T-helper 2 cell treated with Interferon-gamma antibody and Interleukin-4, amounts not matched to agents 100 ng/mL and 5 ng/mL, for 36 hours (primary cell): ENCODE measurements at places on chromosomes 6 and 20. TPM values are rescaled to one million over a fixed set of nuclear protein-coding genes. Genes with fewer than 3 reads are reported as not detected.

Gene LZTS3
- 0.34 and 0.45 TPM in 2 replicates for total RNA-seq

Gene TFAP2B
- total RNA-seq = not detected in 2 replicates

Gene C20orf202
- 0.11 TPM in 1 of 2 replicates, not detected in the other for total RNA-seq

Gene ZSCAN23
- total RNA-seq = 0.43 and 0.86 TPM in 2 replicates

Gene BTNL2
- not detected in 2 replicates for total RNA-seq

Gene PCSK2
- not detected in 2 replicates for total RNA-seq

Gene ABT1
- 26.6 and 27.2 TPM in 2 replicates for total RNA-seq

Gene TRIM15
- 0.25 TPM in 1 of 2 replicates, not detected in the other for total RNA-seq

Gene SOX4
- 4.5 and 4.7 TPM in 2 replicates for total RNA-seq

Gene PRRT1
- total RNA-seq = not detected in 2 replicates

Gene GABRR2
- 0.73 and 1.2 TPM in 2 replicates for total RNA-seq

Gene RREB1
- total RNA-seq = 26.9 and 27.7 TPM in 2 replicates

Gene CPXM1
- total RNA-seq = 0.39 and 0.45 TPM in 2 replicates

Gene CCNC
- total RNA-seq = 38.5 and 40.4 TPM in 2 replicates

Gene DUSP15
- not detected in 2 replicates for total RNA-seq

Gene PGC
- total RNA-seq = not detected in 2 replicates

Gene TREML1
- total RNA-seq = not detected in 2 replicates

Gene HNF4A
- total RNA-seq = not detected in 2 replicates

Gene RIPPLY2
- total RNA-seq = not detected in 2 replicates

Gene TBX18
- total RNA-seq = not detected in 2 replicates

Gene BNIP5
- not detected in 2 replicates for total RNA-seq

Gene CUL7
- 10.6 and 12.0 TPM in 2 replicates for total RNA-seq
